ENCODE measurements at places on chromosomes 5 and 9.

GRCh38 chr9:124812441-124812876 is 35.5 kb downstream of the OLFML2A start:
- DNase-seq, result no peak

DNA sequence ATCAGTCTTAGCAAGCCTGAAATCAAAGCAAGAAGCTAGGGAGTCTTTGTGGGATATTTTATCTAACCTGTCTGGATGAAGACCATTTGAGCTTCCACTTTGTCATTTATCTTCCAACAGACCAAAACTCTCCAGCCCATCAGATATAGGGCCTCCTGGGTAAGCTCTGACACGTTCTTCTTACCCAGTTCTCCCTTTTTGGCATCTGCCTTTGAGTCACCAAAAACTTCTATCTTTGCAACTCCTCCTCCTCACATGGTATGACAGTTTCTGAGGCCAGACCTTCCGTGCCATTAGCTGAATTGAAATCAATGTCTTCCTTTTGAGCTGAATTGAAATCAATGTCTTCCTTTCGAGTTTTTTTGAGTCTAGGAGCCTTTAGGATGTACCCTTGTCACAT is 156.6 kb upstream of the SPRY4 start:
- DNase-seq, result no peak

GRCh38 chr9:112091810-112092209 is 83.3 kb downstream of the SUSD1 start:
- no peak for DNase-seq

GRCh38 chr9:134127065-134127580 is 8.8 kb upstream of the WDR5 start:
- no peak for DNase-seq
